ENCODE measurements at places on chromosomes 2 and 18.

DNA sequence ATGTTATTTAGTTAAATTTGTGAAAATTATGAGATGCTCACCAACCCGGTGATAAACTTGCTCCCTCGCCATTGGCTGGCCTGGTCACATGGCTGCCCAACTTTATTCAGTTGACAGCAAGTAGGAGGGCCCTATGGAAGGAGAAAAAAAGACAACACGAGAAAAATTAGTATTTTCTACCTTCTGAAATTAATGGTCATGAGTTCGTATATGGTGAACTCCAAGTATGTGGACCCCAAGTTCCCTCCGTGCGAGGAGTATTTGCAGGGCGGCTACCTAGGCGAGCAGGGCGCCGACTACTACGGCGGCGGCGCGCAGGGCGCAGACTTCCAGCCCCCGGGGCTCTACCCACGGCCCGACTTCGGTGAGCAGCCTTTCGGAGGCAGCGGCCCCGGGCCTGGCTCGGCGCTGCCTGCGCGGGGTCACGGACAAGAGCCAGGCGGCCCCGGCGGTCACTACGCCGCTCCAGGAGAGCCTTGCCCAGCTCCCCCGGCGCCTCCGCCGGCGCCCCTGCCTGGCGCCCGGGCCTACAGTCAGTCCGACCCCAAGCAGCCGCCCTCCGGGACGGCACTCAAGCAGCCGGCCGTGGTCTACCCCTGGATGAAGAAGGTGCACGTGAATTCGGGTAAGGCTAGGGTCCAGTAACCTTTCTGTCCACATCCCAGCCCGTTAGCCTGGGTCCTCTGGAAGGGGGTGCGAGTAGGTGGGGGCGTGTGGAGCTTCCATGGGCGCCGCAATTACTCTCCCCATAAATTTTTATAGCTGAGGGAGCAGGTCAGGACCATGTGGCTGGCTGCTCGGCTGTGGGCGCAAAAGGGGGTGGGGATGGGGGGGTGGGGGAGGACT lies at the start of gene HOXD4:
TSS of gene HOXD4 (plus strand) at position 109 of the 846 bp plus-strand sequence. CDS start at position 193, 84 bp downstream.
- no peak for DNase-seq

DNA sequence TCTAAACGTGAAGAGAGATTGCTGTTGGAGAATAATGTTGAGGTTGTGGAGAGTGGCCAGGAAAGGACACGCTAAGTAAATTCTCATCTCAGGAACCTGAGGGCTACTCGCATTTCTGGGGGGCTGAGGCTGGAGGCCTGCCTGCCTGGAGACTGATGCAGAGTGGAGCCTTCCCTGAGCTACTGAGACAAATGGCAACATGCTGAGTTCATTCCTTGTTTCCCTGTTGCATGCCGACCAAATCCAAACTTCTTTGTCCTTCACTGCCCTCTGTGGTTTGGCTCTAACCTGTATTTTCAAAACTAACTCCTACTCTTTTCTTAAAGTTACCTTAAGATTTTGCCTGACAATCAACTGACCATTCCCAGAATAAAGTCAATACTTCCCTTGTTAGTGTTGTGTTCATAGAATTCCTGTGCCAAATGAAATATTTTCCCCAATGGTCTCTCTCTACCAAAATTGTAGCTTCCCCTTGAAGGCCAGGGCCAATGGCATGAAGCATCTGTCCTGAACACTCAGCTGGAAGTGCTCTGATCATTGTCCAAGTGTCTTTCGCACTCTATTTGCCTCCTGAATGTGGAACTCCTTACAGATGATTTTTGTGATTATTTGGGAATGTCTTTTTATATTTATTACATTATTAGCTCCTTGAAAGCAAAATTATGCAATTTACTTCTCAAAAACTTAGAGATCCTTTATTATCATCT lies 1085.6 kb downstream of the SOCS6 start:
- DNase-seq: no peak

- no peak for DNase-seq
Observed at GRCh38 chr18:71832946-71833617, 711.1 kb downstream of the CBLN2 start.

DNA sequence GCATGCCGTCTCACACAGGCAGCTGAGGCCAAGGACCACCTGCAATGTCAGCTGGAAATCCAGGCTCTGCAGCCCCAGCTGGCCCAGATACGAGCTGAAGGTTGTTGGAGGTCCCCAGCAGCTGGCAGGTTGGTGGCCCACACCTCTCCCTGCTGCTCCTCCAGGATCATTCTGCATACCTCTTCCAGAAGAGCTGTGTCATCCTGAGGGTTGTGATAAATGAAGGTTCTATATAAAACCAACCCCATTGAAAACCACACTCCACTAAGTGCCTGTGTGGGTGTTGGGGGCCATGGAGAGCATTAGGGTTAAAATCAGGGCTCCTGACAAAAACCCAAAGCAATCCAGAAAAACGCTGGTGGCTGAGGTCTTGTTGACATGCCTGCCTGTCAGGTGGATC lies 50.4 kb downstream of the C1QL2 start:
- DNase-seq: no peak

GRCh38 chr2:175167076-175167791 lies 769 bp downstream of the ATF2 start:
- DNase-seq: peak; percentile 37

GRCh38 chr2:122236152-122236874 lies 480.9 kb downstream of the TSN start:
- peak; percentile 72 for DNase-seq

- DNase-seq: no peak
Observed at GRCh38 chr2:190465060-190465459, 56.9 kb downstream of the MFSD6 start.

DNA sequence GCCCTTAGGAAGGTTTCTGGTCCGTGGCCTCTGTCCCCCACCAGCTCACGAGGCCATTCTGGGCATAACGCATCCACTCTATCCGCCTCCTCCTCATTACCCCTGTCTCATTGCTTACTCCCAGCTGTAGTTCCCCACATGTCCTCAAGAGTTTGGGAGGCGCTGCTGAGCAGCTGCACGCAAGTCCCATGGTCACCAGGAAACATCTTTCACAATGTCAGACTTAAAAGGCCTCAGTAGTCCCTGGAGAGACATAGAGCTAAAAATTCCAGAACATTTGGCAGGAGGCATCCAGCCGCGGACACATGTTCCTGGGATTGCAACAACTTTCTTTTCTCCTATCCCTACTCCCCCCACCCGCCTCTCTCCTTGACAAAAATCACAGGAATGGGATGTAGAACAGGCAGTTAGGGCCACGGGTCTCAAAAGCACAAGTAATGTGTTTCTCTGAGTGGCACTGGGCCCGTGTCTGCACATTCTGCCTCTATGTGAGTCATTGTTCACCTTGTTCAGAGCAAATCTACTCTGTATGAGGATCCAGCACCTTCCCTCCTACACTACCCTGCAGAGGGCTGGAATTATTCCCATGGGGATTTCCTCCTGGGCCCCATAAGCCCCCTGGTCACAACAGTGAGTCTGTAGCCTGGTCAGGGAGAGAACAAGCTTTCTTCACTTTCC lies 8.1 kb downstream of the LBH start:
- peak; percentile 82 for DNase-seq

GRCh38 chr2:236755278-236755840 lies 185.7 kb downstream of the ACKR3 start:
- DNase-seq: no peak

- no peak for DNase-seq
Observed at GRCh38 chr2:55355451-55355850, 64.2 kb downstream of the CCDC88A start.

- DNase-seq: no peak
Observed at GRCh38 chr2:219086196-219086595, 25.5 kb upstream of the IHH start.

DNA sequence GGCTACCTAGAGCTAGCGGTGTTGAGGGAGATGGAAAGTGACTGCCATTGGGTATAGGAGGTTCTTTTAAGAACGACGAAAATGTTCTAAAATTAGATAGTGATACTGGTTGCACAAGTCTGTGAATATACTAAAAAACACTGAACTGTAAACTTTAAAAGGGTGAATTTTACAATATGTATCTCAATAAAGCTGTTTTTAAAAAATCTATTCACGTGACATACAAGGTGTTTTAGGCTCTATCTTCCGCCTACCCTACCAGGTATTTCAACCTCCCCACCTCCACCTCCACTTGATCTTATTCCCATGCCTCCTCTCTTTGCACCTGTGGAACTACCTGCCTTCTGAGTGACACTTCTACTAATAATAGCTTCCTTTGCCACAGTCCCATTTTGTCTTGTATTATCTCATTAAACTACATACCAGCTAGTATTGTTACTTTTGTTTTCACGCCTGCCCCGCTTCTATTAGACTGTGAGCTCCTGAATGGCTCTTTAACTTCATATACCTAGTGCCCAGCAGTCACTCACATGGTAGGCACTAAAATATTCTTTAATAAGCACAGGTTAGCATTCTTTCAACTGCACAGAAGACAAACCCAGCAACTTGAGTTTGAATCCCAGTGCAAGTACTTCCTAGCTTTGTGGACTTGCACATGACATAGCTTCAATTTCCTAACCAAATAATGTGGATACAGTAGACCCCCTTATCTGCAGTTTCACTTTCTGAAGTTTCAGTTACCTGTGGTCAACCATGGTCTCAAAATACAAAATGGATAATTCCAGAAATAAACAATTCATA lies 9.3 kb downstream of the ITSN2 start:
- DNase-seq: no peak

GRCh38 chr18:79915161-79916127 lies 36.0 kb downstream of the SLC66A2 start:
- no peak for DNase-seq

DNA sequence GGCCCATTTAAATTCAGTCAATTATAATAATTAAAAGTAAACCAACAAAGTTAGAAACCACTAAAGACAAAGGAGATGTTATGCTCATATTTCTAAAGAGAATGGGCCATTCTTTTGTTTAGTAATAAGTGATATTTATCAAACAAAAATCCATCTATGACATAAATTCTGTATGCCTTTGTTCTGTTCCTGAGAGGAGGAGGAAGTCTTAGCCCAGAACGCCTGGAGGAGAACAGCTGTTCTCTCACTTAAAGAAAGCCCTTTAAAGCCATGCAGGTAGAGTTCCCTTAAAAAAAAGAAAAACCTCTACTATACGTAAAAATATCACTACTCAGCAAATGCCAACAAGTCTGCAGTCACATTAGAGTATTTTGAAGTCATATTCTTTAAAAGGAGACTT lies 15.5 kb downstream of the LAMA1 start:
- no peak for DNase-seq

GRCh38 chr18:61782545-61782944 lies 110.3 kb downstream of the RNF152 start:
- DNase-seq: no peak

DNA sequence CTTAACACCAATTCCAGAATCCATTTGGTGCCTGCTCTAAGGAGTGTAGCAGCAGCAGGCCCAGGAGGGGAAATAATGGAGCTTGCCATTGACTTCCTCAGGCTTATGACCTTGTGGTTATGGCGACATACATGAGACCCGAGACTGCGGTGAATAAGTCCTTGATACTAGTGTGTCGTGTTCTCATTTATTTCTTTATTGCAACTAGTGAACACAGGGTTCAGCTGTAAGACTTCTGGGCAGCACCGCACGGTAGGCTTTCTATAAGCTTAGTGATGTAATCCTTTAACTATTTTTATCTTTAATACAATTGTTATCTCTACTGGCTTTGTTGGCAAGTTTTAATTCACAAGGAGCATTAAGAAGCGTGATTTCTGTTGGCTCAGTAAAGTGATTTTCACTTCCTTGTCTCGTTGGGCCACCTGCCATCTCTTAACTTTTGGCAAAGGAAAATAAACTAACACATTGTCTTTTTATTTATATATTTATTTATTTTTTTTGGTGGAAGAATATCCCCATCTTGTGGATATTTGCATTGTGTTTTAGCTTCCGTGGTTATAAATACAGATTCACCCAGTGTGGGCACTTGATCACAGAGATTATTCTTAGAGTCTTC lies 139.8 kb downstream of the LTBP1 start:
- no peak for DNase-seq

GRCh38 chr18:77632758-77633157 lies 383.1 kb downstream of the GALR1 start:
- DNase-seq: no peak

DNA sequence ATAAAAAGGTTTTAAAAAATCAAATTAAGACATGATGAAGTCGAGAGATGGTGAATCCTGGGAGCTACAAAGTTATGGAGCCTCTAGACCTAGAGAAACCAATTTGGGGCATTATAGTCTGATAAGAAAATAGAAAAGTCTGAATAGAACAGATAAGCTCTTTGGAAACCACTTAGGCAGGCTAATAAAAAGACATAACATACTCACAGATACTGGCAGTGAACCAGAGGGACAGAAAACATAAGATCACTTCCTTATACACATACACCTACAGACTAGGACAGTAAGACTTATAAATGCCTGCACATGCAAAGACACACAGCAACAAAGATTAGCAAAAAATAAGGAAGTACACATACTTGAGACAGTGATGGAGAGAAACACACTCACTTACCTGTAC lies 20.0 kb downstream of the SMC6 start:
- DNase-seq: no peak

DNA sequence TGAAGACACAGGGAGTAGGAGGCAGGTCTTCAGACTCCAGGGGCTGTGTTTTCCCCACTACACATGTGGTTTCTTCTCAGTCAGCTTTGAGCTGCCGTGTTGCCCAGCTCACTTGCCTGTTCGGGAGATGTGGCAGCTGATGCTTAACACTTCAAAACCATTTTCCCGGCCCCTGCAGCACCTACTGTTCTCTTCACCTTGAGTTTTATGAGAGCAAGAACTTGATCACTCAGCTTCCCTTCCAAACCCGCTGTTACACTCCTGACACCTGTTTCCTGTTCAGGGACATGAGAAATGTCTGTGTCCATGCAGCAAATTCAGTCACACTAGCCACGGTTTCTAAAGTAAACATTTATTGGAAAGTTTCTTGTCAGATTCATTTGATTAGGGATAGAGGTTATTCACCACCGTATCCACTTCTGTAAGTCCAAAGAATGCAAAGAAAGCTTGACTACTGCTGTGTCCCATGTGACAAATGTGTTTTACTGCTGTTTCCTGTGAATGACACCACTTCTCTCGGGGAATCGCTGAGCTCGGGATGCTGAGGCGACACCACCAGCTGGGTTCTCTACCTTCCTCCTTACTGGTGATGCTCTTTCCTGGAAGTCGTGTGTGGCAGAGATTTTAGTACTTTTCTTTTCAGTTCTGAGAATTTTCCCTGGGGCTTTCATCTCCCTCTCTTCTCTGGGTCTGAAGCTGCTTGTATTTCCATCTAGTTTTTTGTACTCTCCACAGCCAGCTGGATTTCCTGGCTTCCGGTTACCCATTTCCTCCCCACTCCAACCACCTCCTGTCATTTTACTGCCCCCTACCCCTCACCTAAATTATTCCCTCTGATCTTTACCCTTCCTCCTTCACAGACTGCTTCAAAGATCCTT lies 91.7 kb downstream of the KLF7 start:
- DNase-seq: no peak

DNA sequence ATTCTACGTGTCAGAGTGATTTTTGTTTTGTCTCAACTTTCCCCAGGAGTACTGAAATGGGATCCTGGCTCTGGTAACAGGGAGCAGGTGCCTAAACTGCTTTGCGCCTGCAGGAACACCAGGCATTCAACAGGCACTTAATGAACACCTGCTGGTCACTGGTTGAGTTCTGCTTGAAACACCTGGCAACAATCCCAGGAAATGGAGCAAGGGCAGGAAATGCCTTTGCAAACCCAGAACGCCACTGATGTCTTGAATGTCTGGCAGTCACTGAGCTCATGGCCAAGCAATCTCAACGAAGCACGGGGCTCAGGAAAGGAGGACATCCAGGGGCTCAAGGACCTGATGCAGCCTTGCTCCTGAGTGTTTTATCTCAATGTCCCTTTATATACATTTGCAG lies 360.0 kb upstream of the RAB6C start:
- DNase-seq: no peak

- peak; percentile 77 for DNase-seq
Observed at GRCh38 chr18:8706791-8707555, 1.6 kb downstream of the MTCL1 start.

Data from hepatic stellate cell (primary cell).